ENCODE measurements at places on chromosomes 11 and 22. TPM values are rescaled to one million over a fixed set of nuclear protein-coding genes. Genes with fewer than 3 reads are reported as not detected.

The MRGPRX1 gene
- not detected for total RNA-seq

The MISFA gene
- 5.1 TPM for total RNA-seq

The OR52I2 gene
- not detected for total RNA-seq

The TEX12 gene
- total RNA-seq: 1.1 TPM

The SLC15A3 gene
- 10.5 TPM for total RNA-seq

The LMO2 gene
- 6.6 TPM for total RNA-seq

The OR4A16 gene
- not detected for total RNA-seq

The OR52E8 gene
- total RNA-seq: not detected

The IMMP1L gene
- total RNA-seq: 17.7 TPM

The IGF2 gene
- total RNA-seq: 9.7 TPM

The OVCH2 gene
- total RNA-seq: 31.9 TPM

The SLC36A4 gene
- 7.2 TPM for total RNA-seq

The SNX19 gene
- 157 TPM for total RNA-seq

The CCDC81 gene
- 1.8 TPM for total RNA-seq

The MS4A4A gene
- total RNA-seq: 4.8 TPM

The THAP12 gene
- total RNA-seq: 27.2 TPM

The ADM2 gene
- total RNA-seq: not detected

The SOX10 gene
- 15.2 TPM for total RNA-seq

The FJX1 gene
- 16.8 TPM for total RNA-seq

The OR51E2 gene
- not detected for total RNA-seq

The FEN1 gene
- 14.0 TPM for total RNA-seq

The DSCAML1 gene
- 0.11 TPM for total RNA-seq

The PPP2R5B gene
- 38.3 TPM for total RNA-seq

The PHF21B gene
- not detected for total RNA-seq

The RIC3 gene
- 27.2 TPM for total RNA-seq

The TTC12 gene
- 45.5 TPM for total RNA-seq

The KIF18A gene
- 3.3 TPM for total RNA-seq

The MMP13 gene
- not detected for total RNA-seq

The NAALADL1 gene
- 2.7 TPM for total RNA-seq

The DTX4 gene
- total RNA-seq: 8.7 TPM

The ALDH3B1 gene
- 3.2 TPM for total RNA-seq

The NLRP14 gene
- total RNA-seq: not detected

The TCN1 gene
- total RNA-seq: 2.0 TPM

The MFRP gene
- total RNA-seq: 0.11 TPM

The PAFAH1B2 gene
- 61.3 TPM for total RNA-seq

The MRPL40 gene
- total RNA-seq: 19.1 TPM

The ARHGEF17 gene
- 8.3 TPM for total RNA-seq

The ANO9 gene
- 76.8 TPM for total RNA-seq

The CRACR2B gene
- 14.0 TPM for total RNA-seq

The PRODH gene
- 84.2 TPM for total RNA-seq

The SLC37A2 gene
- total RNA-seq: 124 TPM

All from suprapubic skin (tissue), 4 donors.